ENCODE measurements at places on chromosomes 4 and X.

DNA sequence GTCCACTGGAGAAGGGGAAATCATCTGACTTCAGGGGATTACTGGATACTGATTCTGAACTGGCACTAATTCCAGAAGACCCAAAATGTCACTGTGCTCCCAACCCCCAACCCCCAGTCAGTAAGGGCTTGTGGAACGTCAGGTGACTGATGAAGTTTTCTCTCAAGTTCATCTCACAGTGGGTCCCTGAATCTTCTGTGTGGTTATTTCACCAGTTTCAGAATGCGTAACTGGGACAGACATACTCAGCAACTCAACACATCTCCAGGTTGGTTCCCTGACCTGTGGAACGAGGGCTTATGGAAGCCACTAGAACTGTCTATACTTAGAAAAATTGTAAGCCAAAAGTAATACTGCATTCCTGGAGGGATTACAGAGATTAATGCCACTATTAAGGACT is 45.3 kb downstream of the DDX60L start:
- DNase-seq = no peak

GRCh38 chrX:25010784-25011588 is 4.8 kb downstream of the ARX start:
- no peak for DNase-seq

DNA sequence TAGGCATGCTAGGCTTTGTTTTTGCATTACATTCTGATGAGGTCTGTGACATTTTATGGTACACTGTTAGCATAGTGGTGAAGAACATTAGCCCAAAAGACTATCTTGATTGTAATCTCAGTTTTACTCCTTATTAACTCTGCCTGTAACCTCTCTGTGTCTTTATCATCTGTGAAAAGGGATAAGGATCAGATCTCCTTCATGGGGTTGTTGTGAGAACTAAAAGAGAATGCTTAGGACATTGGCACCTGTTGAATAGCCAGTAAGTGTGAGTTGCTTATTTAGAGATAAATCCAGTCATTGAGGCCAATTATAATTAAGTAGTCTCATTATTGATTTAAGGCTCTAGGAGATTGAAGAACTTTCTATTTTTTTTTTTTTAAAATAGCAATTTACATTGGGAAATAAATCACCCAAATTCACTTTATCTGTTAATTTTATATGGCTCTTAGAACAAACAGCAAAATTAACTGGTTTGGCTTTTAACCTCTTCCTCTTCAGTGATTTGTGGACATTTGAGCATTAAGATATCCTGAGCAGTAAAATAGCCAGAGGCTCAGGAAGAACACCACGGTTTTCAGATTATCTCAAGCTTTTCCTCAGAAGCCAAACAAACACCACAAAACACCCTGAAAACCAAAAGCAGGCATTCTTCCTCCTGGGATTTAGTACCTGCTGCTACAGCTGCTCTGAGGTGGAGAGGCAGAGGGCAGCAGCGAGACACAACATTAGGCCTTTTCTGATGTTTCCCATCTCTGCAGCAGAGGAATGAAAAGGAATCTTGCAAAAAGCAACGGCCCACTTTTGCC is 192.9 kb downstream of the ARHGAP10 start:
- no peak for DNase-seq

DNA sequence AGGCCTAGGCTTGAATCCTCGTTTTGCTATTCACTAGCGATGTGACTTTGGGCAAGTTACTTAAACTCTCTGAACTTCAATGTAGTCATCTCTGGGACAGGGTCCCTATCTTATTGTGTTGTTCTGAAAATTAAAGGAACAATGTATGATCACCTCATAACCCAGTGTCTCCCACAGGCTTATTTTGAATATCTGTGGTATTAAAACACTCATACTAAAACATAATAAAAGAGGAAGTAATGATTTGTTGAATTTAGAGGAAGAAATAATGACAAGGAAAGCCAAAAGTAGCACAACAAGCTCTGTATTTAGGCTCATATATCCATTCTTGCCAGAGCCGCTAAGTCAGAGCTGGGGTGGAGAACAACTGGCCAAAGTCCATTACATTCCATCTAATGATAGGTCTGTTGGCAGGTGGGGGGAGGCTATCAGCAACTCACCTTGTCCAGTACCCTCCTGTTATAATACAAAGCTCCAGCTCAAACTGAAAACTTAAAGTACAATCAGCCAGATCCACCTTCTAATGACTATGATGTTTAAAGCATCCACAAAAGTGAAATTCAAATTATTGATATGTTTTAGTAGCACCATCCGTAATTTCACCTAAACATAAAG is 64.5 kb upstream of the LSM6 start:
- DNase-seq = no peak

- DNase-seq = peak; percentile 14
These were observed 101.6 kb downstream of the PDE5A start for GRCh38 chr4:119526786-119527550.

- no peak for DNase-seq
These were observed 231.9 kb upstream of the BCOR start for GRCh38 chrX:40329616-40330015.

GRCh38 chr4:153143527-153144348 is 60.5 kb upstream of the TRIM2 start:
- DNase-seq = no peak

DNA sequence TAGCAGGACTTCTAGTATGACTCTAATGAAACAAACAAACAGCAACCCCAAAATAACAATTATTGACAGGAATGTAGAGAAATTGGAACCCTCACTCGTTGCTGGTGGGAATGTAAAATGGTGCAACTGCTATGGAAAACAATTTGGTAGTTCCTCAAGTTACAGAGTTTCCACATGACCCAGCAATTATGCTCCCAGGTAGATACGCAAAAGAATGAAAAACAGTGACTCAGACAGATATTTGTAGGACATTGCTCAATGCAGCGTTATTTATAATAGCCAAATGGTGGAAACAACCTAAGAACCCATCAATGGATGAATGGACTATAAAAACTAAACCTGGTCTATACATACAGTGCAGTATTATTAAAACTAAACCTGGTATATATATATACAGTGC is 646.1 kb upstream of the FRG1 start:
- DNase-seq = no peak

DNA sequence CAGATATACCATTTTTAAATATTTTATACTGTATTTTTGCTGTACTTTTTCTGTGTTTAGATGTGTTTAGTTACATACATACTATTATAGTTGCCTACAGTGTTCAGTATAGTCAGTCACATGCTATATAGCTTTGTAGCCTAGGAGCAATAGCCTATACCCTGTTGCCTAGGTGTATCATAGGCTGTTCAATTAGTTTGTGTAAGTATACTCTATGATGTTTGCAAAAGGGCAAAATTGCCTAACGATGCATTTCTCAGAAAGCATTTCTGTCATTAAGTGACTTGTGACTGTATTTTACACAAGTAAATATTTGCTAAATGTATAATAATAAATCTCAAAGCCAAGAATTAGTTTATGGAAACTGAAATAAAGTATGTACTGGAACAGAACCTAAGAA is 9.5 kb downstream of the ETFDH start:
- DNase-seq = no peak

- DNase-seq = no peak
These were observed 110.5 kb downstream of the ANXA3 start for GRCh38 chr4:78661921-78662521.

- no peak for DNase-seq
These were observed 4.9 kb downstream of the UGT8 start for GRCh38 chr4:114603497-114603896.

GRCh38 chrX:25034889-25035288 is 19.1 kb upstream of the ARX start:
- no peak for DNase-seq

DNA sequence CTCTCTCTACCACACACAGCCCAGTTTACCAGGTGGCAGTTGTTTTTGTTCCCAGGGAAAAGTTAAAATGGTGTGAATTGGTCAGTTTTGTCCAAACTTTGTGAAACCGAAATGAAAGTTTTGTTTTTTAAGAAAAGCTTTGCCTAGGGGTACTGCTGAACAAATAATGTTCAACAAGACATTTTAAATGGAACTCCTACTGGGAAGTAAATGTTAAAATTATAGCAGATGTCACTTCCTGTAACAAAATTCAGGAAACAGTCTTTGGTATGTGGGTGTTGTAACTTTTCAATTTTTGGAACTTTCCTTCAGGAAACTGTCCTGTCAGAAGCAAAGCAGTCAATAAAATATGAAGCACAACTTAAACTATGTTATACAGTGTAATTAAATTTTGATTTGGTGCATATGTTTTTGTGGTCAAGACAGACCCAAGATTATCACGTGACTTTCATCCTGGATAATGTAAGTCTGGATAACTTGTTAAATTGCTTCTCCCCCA is 79.5 kb downstream of the AFF1 start:
- no peak for DNase-seq

- no peak for DNase-seq
These were observed 107.5 kb upstream of the ACSL4 start for GRCh38 chrX:109840585-109840984.

GRCh38 chrX:109487640-109488039 is 5.8 kb upstream of the GUCY2F start:
- no peak for DNase-seq

DNA sequence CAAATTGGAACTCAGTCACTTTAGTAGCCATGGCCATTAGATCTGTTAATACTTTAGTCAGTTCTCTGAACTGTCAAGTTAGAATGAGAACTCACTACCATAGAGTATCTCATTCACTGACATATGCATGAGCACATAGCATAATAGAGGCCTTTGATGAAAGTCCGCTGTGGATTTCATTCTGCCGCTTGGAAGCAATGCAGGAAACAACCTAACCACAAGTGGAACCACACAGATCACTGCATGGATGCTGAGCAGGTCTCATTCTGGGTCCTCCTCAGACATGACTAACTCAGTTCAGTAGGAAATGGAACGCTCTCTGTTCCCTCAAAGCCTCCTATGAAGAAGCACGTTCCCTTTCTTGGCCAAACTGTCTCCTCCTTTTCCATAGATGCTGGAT is 1624.8 kb upstream of the TENM3 start:
- DNase-seq = peak; percentile 93

GRCh38 chrX:39843318-39843717 is 254.4 kb downstream of the BCOR start:
- no peak for DNase-seq

DNA sequence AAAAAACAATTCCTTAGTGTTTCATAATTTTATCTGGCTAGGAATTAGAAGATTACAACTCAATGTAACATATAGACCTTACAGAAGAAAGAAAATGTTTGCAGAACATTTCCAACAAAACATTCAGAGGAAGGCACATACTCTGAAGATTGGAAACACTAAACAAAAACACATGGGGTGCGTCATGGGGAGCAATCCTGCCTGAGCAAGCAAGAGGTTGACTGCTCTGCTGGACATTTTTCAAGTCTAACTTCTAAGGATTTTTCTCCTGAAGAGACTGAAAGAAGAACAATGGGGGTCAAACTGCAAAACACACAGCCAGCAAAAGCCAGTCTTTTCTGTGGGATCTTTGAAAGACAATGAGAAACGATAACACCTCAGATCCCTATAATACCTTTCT is 182.8 kb downstream of the GUCY2F start:
- DNase-seq = no peak

DNA sequence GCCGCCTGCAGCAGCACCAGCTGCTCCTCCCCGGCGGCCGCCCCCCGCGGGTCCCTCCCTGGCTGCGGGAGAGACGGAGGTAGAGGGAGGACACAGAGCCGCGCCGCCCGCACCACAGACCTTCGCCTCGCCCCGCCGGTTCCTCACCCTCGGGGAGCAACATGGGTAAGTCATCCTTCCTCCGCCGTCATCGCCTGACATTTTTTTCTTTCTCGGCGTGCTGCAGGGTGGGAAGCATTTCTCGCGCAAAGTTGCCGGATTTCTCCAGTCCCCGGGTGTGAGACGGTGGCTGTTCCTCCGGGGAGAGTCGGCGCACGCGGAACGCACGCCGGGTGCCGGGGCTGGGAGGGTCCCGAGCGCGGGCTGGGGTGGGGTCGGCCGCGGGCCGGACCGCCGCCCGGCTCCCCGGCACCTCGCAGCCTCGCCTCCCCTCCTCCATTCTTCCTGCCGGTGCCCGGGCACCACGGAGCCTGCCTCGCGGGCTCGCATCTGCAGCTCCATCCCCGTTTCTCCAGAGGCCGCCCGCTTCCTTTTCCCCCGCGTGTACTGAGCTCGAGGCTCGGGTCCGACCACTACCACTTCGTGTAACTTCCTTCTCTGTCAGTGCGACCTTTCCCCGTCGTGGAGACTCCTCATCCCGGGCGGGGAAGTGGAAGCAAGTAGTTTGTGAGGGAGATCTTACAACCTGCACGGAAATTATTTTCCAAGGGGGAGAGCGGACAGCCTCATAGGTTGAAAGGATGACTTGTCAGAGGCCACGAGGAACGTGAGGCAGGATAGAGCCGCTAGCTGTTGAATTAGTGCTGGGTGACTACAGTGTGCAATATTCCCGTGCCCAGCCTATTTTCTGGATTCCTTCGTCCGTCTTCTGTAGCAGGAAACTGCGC is 464 bp downstream of the RAP1GDS1 start:
- peak; percentile 64 for DNase-seq

DNA sequence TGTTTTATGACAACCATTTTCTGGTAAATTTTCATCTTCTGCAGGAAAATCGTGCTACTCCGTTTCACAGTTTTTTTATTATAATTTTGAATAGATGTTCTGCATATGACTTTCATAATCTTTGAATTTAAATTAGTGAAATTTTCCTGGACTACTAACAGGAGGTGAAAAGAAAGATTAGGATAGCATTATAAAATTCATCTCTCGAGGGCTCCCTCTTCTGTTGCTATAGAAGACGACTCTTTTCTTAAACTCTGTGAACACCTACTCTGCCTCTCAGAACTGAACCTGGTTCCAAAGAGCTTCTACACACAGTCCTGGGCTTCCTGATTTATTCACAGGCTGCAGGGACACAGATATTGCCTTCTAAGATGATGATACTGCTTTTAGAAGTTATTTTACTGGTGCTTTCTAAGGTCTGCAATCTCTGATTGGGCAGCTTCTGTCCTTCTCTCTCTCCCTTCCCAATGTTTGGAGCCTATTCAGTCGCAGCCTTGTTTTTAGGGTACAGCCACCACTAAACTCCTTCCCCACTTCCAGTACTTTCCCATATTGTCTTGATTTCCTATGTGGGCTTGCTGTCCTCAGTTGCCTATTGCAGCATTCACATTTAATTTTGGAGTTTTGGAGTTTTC is 10.1 kb upstream of the SAP30 start:
- DNase-seq = no peak

GRCh38 chr4:101186567-101187184 is 160.7 kb downstream of the PPP3CA start:
- no peak for DNase-seq

DNA sequence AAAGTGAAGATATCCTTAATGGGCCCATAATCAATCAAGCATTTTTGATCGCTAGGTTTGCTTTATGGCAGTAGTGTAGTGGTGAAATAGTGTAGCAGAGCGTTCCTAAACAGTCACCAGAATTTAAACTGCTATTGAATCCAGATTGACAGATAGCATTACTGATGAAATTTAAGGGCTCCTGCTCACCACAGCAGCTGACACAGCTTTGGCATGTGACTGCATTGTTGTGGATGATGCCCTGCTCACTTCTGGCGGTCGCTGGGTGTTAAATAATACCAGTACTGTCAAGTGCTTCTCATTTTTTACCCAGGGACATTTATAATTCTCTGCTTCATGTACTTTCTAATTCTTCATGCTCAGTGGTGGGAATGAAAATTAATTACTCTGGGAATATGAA is 102.0 kb upstream of the ARHGAP24 start:
- DNase-seq = no peak

- DNase-seq = no peak
These were observed 99.6 kb upstream of the MSX1 start for GRCh38 chr4:4759883-4760282.

GRCh38 chr4:79747252-79747651 is 325.8 kb downstream of the ANTXR2 start:
- no peak for DNase-seq

- no peak for DNase-seq
These were observed 278.0 kb upstream of the DKK2 start for GRCh38 chr4:107314156-107314555.
